Smooth muscle cell of the coronary artery (primary cell): ENCODE measurements at places on chromosomes 4 and X. TPM values are rescaled to one million over a fixed set of nuclear protein-coding genes. Genes with fewer than 3 reads are reported as not detected.

CDS1 gene
- total RNA-seq = 0.15 TPM in 1 of 2 replicates, not detected in the other

SOWAHD gene
- 0.23 and 1.1 TPM in 2 replicates for total RNA-seq

HPGDS gene
- not detected in 2 replicates for total RNA-seq

CT45A5 gene
- total RNA-seq = not detected in 2 replicates

CSAG2 gene
- not detected in 2 replicates for total RNA-seq

LGI2 gene
- 0.08 and 1.2 TPM in 2 replicates for total RNA-seq

SLC26A1 gene
- total RNA-seq = 0.08 and 0.35 TPM in 2 replicates

FAT4 gene
- 10.5 and 15.6 TPM in 2 replicates for total RNA-seq
